CD4-positive, alpha-beta T cell treated with Interleukin-17A for 1 hour (primary cell): ENCODE measurements at places on chromosomes 16 and 17.

DNA sequence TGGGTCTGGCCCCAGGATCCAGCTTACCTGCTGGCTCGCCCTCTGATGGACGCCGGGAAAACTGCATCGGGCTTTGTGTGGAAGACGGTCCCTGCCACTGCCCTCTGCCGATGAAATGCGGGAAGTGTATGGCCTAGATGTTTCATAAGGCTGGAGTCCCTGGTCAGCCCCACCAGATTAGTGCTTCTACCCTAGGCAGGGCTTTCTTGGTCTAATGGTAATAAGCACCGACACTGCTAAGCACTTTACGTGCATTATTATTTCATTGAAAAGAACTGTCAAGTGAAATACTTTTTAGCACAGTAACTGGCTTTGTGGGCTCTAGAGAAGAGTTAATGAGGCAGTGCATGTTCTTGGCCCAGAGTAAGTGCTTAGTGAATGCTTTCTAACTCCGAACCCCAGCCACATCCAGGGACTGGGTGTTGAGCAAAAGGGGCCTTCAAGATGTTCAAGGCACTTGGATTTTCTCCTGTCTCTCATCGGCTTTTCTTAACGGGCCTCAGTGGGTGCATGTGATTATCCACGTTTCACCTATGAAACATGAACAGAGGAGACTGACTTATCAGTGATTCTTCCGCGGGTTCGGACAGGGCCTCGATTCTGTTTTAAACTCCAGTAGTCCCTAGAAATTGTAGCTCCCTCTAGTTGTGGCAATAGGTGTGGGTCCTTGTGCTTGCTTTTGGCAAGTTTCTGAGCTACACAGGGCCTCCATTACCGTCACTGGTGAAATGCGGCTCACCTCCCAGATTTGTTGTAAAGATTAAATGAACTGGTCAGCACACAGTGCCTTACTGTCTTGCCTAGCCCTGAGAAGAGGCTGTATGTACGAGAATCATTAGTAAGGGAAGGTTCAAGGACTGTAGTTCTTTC, 6.6 kb downstream of the TRAF4 start:
- DNase-seq: peak; percentile 92

GRCh38 chr17:14772776-14773175, 471.9 kb downstream of the HS3ST3B1 start:
- DNase-seq: no peak

GRCh38 chr17:28065706-28066105, 23.2 kb downstream of the NLK start:
- DNase-seq: no peak

- no peak for DNase-seq
Measured at GRCh38 chr17:29433541-29433940, 43.4 kb downstream of the TAOK1 start.

- no peak for DNase-seq
Measured at GRCh38 chr16:82405736-82406135, 221.0 kb upstream of the CDH13 start.

GRCh38 chr16:84794186-84794585, 25.6 kb upstream of the CRISPLD2 start:
- no peak for DNase-seq

DNA sequence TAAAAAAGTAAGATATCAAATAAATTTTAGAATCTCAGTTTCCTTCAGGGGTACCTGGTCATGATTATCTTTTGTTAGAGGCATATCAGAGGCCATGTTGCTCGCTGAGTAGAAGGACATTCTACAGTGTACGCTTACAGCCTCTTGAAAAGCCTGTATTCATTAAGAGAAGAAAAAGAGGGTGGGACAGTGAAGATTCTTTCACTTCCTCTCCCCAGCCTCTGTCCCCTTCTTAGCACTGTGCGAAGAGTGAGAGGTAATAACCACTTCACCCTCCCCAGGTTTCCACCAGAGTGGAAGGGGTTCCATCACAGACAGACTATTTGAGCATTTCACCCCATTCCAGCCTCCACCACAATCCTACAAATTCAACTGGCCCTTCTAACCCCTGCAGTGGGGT, 4.8 kb upstream of the LPO start:
- no peak for DNase-seq

- no peak for DNase-seq
Measured at GRCh38 chr17:77148940-77149510, 8.3 kb downstream of the SEC14L1 start.

- no peak for DNase-seq
Measured at GRCh38 chr17:43882761-43883415, 24.4 kb downstream of the MPP2 start.

DNA sequence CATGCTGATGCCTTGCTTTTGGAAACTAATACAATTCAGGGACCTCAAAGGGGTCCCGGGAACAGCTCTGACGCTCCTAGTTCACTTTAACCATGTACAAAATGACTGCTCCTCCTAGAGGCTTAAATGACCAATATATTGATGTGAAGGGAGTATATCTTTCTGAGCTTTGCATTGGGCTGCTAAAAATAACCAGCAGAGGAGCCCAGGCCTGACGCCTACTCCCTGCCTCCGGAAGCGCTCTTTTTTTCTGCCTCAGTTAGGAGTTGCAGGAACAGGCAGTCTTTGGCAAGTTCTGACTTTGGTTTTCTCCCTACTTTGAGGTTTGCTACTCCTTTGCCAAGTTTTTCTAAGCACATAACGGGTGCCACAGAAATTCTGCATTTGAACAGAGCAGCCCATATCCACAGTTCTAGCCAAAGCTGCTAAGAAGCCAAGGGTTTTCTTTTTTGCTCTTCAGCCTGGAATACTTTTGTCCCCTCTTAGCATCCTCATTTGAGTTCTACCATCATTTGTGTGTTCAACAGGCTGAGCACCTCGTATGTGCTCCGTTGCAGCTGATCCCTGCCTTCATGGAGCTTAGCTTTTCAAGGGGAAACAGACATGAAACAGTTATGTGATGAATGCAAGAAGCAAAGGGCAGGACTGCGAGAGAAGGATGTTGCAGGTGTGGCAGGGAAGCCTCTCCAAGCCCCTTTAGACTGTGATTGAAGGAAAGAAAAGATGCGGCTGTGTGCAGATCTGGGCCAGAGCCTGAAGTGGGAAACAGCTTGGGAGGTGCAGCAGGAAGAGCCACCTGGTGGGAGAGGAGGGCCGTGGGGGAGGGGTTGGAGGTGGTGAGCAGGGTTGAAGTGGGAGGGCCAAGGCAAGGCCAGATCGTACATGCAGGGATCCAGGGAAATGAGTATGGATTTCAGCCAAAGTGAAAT, 2.8 kb upstream of the NAGPA start:
- DNase-seq: no peak

- no peak for DNase-seq
Measured at GRCh38 chr17:79674506-79675412, 56.0 kb upstream of the ENPP7 start.

- no peak for DNase-seq
Measured at GRCh38 chr17:72706396-72706981, 386.0 kb downstream of the SLC39A11 start.

DNA sequence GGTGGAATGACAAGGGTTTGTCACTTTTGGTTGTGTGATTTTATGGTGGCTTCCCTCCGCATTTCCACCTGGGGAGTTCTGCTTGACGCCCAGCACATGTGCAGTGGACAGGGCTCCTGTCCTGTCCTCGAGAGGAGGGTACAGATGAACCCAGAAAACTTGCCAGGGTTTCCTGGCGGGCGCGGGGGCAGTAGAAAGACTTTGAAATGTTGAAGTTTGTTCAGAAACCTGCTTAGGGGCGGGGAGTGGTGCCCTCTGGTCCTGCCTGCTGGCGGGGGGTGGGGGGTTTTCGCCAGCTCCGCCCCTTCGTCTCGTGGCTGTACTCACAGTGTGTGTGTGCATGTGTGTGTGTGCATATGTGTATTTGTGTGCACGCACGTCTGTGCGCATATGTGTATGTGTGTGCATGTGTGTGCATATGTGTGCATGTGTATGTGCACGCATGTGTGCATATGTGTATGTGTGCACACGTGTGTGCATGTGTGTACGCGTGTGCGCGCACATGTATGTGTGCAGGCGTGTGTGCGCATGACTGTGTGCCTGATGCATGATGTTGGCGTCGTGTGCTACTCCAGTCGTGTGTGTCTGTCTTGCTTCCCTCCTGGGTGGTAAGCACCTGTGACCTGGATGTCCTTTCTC, 6.8 kb downstream of the FN3KRP start:
- DNase-seq: no peak

- DNase-seq: peak; percentile 45
Measured at GRCh38 chr16:22353191-22353919, 21.1 kb downstream of the CDR2 start.

- no peak for DNase-seq
Measured at GRCh38 chr17:42590886-42591285, 13.4 kb upstream of the PSMC3IP start.

GRCh38 chr16:19683453-19684236, 34.4 kb downstream of the KNOP1 start:
- no peak for DNase-seq

DNA sequence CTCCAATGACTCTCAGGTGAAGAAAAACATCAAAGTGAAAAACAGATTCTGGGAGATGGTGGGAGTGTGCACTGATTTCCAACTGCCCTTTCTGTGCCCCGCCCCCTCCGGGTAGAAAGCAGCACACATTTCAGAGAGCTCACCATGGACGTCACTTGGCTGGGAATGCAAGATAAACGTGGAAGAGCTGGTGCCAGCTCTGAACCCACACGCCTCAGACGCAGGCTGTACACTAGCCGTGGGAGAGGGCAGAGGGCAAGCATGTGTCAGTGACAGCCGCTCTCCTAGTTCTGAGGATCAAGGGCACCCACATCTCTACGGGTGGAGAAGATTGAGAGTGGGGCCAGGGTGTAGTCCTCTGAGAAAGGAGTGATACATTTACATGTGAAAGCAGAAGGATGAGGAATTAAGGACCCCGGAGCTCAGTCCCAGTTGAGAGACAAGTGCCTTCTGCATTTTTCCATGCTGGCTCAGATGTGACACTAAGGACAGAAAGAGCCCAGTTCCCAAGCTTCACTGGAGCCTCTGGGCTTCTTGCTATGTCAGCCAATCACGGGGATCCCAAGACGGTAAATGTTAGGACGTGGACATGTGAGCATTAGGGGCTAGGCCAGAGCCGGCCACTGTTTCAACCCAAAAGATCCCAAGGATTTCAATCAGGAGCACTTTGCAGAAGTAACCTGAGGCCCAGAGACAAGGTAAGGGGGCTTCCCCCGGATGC, 101.3 kb downstream of the ZFHX3 start:
- DNase-seq: no peak

DNA sequence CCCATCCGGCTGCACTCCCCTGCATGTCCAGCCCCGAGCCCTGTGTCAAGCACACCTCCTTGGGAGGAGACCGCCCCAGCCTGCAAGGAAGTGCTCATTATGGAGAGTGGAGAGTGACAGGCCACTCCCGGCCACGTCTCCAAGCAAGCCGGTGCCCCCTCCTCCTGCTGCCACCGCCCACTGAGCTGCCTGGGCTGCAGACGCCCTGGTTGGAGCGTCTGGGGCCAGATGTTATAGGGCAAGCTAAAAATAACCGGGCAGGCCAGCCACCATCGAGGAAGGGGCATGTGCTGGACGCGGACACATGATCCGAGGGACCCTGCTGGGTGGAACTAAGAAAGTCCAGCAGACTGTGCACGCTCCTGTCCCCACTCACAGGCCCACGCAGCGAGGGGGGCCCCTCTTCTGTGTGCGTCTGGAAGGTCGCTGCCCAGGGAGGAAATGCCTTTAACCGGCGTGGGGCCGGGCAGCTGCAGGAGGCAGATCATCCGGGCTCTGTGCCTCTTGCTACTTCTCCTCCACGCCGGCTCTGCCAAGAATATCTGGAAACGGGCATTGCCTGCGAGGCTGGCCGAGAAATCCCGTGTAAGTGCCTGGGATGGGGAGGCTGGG, at the start of gene WFDC1:
Gene WFDC1, plus strand, starts transcription at position 348 of the 612 bp plus-strand sequence. Its CDS starts 94 bp downstream, at position 442.
- DNase-seq: no peak

- peak; percentile 30 for DNase-seq
Measured at GRCh38 chr16:81885976-81886586, 107.0 kb downstream of the PLCG2 start.

DNA sequence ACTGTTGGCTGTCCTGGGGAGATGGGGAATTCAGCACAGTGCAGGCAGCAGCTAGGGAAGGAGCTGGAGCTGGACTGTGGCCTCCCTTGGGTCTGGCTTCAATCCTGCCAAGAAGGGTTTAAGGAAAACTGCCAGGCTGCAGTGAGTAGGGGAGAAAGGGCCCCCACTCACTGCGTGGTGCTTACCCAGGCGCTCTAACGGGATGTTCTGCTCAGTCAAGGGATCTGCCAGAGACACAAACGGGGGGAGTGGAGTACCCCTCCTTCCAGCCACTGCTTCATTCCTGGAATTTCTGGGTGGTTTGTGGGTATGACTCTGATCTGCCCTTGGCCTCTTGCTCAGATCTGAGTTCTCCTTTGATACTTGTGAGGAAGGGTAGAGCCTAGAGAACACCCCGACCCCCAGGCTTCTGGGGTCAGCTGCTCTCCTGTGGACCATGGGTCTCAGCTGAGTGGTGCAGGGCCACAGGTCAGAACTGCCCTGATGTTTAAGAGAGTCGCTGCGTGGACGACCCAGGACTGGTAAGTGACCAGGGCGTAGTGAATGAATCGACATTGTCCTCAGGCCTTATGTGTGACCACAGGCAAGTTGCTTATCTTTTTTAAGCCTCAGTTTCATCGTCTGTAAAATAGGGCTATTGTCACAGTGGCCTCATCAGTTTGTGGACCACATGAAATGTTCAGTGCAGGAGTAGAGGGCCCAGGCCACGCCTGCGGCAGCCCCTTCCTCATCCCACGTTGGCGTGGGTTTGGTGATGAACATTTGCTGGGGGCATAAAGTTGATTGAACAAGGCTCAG, 9.6 kb downstream of the CRISPLD2 start:
- no peak for DNase-seq

GRCh38 chr17:27226611-27227230, 67.2 kb upstream of the WSB1 start:
- DNase-seq: no peak

GRCh38 chr16:50306287-50306686, 39.9 kb downstream of the ADCY7 start:
- no peak for DNase-seq

DNA sequence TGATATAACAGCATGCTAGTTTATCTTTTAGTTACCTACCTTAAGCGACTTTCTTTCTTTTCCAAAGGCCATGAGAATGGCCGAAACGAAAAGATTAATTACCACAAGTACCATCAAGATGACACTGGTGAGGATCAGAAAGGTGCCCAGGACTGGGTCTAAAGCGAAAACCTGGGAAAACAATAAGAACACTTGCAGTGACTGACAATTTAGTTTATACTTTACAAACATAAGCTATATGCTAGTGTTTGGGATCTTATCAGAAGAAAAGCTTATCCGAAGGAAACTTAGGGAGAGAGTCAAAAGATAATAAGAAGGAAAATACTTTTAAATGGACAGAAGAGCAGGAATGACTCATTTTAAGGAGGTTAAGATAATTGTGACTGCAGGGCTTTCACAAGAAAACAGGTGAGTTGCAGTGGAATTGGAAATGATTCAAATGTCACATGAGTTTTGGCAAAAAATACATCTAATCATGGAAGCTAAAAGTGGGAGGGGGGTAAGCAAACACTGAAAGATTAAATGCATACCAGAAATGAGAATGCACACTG, 34.8 kb downstream of the IST1 start:
- no peak for DNase-seq
